ENCODE measurements at places on chromosomes 7 and 10. TPM values are rescaled to one million over a fixed set of nuclear protein-coding genes. Genes with fewer than 3 reads are reported as not detected.

- no peaks in the 10 kb centered on the region for H3K36me3 ChIP-seq
- peak overlapping the region; percentile 58 for H3K27ac ChIP-seq
- H3K4me3 ChIP-seq = no peak overlapping the region
- no peaks in the 10 kb centered on the region for H3K27me3 ChIP-seq
- peaks cover 40% of the 10 kb centered on the region for H3K4me1 ChIP-seq
- no peak for DNase-seq
Observed at GRCh38 chr7:2120841-2121830, 111.6 kb downstream of the MAD1L1 start.

DNA sequence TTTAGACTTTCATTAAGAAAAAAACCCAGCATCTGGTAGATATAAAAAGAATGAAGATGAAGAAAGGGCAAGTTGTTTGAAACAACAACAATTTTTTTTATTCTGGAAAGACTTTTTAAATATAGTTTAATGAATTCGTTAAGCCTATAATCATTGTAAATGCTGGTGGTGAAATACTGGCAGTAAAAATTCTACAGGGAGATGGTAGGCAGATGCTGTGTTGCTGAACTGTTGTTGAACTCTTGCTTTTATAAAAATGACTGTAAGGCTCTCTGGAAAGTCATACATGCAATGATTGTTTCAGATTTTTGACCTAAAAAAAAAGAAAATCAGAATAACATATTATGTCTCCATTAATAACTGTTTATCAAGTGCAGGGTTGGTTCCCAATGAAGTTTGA lies 39.0 kb downstream of the SCIN start:
- DNase-seq = no peak
- no peak overlapping the region for H3K4me3 ChIP-seq
- H3K4me1 ChIP-seq = no peaks in the 10 kb centered on the region
- peaks cover 7% of the 10 kb centered on the region for H3K27me3 ChIP-seq
- no peaks in the 10 kb centered on the region for H3K36me3 ChIP-seq
- H3K27ac ChIP-seq = no peak overlapping the region

DNA sequence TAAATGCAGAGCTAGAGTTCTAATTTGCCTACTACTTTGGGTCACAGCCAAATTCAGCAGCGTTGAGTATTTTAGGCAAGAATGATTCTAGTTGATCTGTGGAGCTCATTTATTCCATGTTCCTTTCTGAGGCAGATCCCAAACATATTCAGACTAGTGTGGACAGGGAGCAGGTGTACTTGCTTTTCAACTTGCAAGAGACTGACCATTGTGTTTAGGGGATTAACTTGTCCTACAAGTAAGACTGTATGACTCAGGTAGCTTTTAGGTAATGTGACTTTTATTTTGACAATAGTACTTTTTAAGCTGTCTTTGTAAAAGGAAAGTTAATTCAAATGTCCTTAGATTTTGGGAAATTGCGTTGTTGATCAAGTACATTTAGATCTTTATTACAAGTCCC lies 285.5 kb downstream of the TWIST1 start:
- H3K4me3 ChIP-seq = no peak overlapping the region
- DNase-seq = no peak
- H3K27me3 ChIP-seq = no peaks in the 10 kb centered on the region
- no peaks in the 10 kb centered on the region for H3K36me3 ChIP-seq

DNA sequence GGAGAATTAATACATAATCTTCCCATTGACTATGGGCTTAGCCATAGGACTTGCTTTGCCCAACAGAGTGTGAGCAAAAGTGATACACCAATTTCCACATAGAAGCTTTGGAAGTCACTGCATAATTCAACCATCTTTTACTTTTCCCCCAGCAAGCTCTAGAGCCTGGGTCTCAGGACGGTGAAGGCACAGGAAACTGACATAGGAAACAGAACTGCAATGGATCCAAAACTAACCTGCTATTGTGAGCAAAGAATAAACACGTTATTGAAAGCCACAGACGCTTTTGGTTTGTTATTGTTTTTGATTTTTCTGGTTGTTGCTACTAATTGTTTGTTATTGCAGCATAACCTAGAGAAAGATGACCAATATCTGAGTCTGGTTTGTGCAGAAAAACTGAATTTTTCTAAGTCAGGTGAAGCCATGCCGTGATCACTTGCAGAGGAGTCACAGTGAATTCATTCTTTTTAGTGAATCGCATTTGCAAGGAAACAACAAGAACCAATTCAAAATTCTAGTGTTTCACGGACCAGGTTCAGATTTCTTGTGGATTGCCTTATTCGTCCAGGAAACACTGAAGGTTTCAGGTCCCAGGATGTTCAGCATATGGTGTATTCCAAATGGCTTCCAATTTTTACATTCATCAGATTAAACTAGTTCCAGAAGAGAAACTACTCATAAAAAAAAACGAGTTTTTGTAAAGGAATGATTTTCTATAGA lies 52.8 kb downstream of the CUBN start:
- H3K27me3 ChIP-seq = no peaks in the 10 kb centered on the region
- H3K27ac ChIP-seq = peak overlapping the region; percentile 48
- no peaks in the 10 kb centered on the region for H3K36me3 ChIP-seq
- peaks cover 21% of the 10 kb centered on the region for H3K4me1 ChIP-seq
- no peak overlapping the region for H3K4me3 ChIP-seq

ANXA8 gene
- total RNA-seq = not detected

GRCh38 chr7:32217341-32218153 lies 147.3 kb upstream of the PDE1C start:
- peaks cover 26% of the 10 kb centered on the region for H3K27me3 ChIP-seq
- H3K27ac ChIP-seq = peak overlapping the region; percentile 37
- H3K4me3 ChIP-seq = no peak overlapping the region

GRCh38 chr7:120472892-120473291 lies 199.9 kb downstream of the KCND2 start:
- H3K27ac ChIP-seq = no peak overlapping the region
- no peaks in the 10 kb centered on the region for H3K27me3 ChIP-seq
- H3K4me3 ChIP-seq = no peak overlapping the region
- H3K36me3 ChIP-seq = no peaks in the 10 kb centered on the region

NOS3 gene
- total RNA-seq = 12.6 TPM

- no peak overlapping the region for H3K27ac ChIP-seq
- H3K4me1 ChIP-seq = no peaks in the 10 kb centered on the region
- H3K27me3 ChIP-seq = peaks cover 4% of the 10 kb centered on the region
- H3K36me3 ChIP-seq = no peaks in the 10 kb centered on the region
- DNase-seq = no peak
Observed at GRCh38 chr7:143924851-143925250, 10.2 kb upstream of the OR2F2 start.

TRIM4 gene
- 7.1 TPM for total RNA-seq
